ENCODE measurements at places on chromosomes 12 and 14.

DNA sequence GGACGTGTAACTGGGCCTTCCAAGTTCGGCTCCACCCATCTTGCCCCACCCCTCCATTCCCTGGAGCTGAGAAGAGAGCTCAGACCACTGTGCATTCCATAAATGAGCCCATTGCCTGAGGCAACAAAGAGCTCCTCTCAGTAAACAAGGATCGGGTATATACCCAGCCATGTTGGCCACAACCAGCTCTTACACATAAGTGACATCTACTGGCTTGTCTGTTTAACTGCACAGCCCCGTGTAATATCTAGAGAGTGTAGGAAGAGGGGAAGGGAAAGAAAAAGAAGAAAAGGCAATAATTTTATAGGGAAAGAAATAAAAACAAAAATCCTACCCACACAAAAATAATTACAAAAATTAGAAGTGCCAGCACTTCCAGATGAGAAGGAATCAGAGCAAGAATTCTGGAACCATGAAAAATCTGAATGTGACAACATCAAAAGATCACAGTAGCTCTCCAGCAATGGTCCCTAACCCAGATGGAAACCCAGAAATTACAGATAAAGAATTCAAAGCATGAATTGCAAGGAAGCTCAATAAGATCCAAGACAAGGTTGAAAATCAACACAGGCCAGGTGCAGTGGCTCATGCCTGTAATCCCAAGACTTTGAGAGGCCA, 308.1 kb downstream of the RPAP3 start:
- peak; percentile 87 for DNase-seq

DNA sequence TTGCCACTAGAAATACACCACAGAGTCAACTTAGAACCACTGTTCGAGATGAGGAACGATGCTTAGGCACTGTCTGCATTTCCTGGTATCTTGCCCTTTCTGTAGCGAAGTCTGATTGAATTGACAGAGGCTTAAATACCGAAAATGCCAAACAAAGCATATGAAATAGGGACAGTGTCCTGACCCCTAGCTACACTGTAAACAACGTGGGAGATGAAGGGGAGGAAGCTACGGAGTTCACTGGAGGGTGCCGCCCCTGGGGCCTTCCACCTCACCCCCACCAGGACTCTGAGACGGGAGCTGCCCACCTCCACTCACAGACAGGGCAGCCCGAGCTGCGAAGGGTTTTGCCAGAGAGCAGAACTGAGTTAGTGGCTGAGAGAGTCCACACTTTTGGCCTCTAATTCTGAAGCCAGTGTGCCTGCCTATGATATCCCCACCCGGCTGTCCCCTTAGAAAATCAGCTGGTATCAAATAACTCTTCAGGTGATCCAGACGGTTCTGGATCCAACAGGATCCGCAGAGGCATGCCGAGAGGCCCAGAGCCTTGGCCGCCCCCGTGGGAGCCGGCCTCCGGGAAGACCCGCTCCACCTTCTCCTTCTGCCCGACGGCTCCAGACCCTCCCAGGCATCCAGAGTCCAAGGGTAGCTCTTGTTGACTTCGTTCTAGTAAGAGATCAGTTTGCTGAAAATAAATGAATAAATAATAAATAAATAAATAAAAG, 230.7 kb upstream of the DIO3 start:
- no peak for DNase-seq

DNA sequence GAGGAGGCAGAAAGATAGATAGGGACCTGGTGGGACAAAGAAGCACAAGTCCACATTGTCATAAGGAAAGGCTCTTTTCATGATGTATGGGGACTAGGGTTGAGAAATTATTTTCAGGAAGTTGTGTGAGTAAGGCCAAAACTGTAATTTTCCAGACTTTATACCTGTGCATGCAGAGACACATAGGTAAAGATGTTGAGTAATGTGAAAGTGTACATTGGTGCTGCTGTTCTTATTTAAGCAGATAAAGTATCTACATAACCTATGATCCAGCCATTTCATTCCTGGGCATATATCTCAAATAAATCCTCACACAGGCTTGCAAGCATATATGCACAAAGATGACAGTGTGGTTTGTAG, 332.2 kb downstream of the DUSP6 start:
- DNase-seq = peak; percentile 53

DNA sequence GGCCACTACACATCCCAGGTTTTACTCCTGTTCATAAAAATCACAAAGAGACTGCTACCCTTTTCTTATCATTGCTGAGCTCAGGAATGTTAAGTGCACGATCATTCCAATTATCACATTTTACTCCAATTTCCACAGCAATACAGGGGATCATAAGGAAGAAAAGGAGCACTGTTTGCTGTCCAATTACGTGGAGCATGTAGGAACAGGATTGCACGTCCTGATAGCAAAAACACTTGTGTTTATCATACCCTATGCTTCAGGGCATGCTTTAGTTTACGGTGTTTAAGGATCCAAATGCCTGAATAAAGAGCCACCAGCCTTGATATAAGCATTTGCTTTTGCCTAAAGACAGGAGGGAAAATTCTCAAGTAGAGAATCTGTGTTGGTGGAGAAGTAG, 155.4 kb upstream of the EGLN3 start:
- DNase-seq = peak; percentile 17

DNA sequence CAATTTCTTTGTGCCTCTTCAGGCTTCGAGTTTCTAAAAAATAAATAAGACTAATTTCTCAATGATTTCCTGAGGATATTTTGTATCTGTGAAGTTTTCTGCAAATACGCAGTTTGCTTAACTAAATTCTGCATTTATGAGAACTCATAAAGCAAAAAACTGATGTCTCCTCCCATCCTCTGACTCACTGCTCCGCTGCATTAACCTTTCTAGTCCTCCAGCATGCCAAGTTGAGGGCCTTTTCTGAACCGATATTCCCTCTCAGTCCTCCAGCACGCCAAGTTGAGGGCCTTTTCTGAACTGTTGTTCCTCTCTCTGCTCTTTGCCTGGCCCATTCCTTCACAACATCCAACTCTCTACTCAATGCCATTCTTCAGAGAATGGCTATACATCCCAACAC, 3.2 kb downstream of the IPO8 start:
- no peak for DNase-seq

DNA sequence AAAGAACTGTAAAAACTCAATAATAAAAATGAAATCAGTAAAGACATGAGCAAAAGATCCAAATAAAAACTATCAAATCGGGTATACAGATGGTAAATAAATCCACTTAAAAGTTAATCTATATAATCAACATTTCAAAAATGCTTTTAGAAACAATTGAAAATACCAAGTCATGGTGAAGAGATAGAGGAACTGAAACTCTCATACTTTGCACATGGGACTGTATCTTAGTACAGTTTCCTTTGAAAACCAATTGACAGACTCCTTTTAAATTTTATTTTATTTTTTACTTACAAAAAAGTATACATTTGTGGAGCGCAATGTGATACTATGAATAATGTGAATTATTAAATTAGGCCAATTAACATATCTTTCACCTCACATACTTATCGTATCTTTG, 98.6 kb upstream of the FAR2 start:
- no peak for DNase-seq

DNA sequence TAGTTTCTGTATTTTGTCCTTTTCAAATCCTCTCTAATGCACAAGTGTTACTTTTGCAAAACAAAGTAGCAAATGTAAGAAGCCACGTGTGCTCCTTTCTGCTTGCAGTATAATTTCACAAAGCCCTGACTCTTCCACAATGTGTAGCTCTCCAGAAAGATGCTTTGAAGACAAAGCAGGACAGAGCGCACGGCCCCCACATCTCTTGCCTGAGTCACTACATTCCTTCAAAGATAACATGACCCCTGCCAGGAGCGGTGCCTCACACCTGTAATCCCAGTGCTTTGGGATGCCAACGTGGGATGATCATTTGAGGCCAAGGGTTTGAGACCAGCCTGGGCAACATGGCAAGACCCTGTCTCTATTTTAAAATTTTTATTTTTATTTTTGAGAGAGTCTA, 40.5 kb downstream of the JAG2 start:
- DNase-seq = no peak

DNA sequence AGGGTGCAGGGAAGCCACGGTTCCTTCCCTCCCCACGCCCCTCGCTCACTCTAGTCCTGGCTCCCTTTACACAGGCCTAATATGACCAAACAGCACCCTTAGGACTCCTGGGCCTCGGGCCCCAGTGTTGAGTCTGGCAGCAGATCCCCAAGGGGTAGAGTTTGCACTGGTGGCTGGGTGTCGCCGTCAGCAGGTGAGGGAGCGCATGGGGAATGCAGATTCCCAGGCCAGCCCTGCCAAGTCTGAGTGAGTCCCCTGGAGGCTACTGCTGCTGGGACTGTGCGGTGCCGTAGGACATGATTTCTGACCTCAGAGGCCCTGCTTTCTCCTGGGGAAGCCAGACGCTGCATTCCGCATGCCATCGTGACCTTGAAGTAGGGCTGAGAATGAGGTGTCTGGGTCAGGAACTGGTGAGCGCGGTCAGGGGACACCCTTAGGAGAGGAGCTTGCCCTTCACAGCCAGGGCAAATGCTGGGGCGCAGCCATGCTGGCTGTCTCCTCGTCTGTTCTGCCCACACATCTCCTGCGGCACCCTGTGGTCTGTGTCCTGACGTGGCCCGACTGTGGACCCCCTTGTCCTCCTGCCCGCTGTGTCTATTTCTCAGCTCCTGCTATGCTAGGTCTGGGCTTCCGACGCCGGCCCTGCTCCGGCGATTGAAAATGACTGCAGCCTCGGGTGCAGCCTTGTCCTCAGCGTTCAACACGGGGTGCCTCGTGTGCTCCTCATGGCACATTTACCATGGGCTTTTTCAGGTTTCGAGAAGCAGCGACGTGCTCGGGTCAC, 37.6 kb upstream of the PRMT8 start:
- no peak for DNase-seq

- DNase-seq = no peak
Observed at GRCh38 chr14:75533791-75534555, 11.7 kb downstream of the BATF start.

All from epithelial cell of esophagus (primary cell).